Fibroblast of skin of right biceps (primary cell): ENCODE measurements at places on chromosomes 4 and X.

DNA sequence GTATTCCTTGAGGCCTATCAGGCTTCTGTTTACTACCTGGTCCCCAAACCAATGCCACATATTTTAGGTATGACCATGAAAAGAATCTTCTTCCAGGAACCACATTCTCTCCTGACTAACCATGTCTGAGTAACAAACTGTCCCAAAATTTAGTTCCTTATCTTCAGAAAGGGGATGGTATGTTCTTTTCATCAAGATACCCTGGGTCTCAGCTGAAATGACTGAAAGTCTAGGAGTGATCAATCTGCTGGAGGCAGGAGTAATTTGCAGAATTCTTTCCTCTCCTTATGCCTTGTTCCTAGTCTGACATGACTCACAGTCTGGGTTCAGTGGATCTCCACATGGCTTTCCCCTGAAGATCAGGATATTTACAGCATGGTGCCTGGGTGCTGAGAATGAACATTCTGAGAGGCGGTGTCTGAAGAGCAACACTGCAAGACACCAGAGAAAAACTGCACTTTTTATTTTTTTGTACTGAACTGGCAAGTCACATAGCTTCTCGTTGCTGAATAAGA lies 665.5 kb downstream of the TLL1 start:
- DNase-seq, result peak; percentile 19

- DNase-seq, result no peak
Observed at GRCh38 chr4:149553959-149554520, 261.6 kb downstream of the IQCM start.

DNA sequence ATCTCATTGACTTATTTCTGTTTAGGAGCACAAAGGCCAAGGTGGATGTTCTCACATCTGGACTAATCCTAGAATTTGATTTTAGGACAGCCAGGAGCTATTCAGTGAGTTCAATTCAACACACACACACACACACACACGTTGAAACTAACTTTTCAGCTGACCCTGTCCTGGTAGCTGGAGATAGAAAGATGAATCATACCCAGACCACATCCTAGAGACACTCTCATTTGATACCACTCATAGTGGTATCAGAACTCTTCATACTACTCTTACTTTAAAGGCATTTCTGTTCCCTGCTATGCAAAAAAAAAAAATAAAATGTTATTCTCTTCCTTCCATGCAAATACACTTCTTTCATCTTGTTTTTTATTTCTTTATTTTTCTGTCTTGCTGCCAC lies 36.7 kb downstream of the KLF8 start:
- no peak for DNase-seq

- no peak for DNase-seq
Observed at GRCh38 chrX:129125122-129125914, 398.0 kb downstream of the SMARCA1 start.

- DNase-seq, result no peak
Observed at GRCh38 chr4:126710935-126711334, 921.8 kb upstream of the INTU start.

- DNase-seq, result peak; percentile 37
Observed at GRCh38 chr4:85637778-85638177, 162.8 kb downstream of the ARHGAP24 start.

DNA sequence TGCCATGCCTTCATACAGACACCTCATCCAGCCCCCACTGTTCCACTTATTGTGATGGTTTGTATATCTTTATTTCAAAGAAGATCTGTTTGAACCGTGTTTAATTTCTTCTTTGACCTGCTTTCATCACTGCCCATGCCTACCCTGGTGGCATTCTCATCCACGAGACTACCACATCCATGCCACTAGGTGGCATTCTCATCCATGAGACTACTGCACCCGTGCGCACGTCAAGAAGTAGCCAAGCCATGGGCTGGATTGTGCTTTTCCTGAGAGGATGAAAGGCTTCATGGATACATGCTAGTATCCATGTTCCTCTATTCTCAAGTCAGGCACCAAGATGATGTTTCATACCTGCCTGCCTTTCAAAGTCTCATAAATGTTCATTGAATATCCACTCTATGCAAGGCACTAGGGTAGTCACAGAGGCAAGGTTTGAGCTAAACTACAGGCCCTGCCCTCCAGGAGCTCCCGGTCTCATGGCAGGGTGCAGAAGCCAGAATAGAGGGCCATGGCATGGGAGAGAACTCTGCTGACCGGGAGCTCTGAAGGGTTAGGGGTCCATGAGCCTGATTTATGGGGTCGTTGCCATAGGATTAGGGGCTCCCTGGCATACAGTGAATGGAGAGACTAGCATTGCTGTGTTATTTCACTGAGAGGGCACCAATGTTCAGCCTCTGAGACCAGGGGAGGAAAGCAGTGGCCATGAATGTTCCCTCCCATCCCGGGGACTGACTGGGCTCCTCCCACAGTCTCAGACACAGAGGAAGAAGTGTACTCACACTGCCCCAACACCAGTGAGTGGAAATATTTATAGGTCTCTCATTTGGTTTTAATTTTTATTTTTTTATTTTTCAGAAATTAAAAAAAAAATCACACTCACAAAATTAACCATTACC lies 24.8 kb upstream of the EOLA2 start:
- DNase-seq, result peak; percentile 69

DNA sequence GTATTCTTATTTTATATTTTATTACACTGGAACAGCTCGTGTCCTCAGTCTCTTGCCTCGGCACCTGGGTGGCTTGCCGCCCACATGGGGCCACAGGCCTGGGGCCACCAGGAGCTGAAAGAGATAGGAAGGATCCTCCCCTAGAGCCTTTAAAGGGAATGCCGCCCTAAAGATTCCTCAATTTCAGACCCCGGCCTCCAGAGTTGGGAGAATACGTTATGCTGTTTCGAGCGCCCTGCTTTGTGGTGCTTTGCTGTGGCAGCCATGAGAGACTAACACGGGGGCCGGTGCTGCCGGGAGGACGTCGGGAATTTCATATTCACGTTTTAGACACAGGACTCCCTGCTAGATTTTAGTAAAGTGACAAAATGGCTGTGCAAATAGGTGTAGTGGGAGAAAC lies 33.2 kb downstream of the ACOX3 start:
- no peak for DNase-seq

DNA sequence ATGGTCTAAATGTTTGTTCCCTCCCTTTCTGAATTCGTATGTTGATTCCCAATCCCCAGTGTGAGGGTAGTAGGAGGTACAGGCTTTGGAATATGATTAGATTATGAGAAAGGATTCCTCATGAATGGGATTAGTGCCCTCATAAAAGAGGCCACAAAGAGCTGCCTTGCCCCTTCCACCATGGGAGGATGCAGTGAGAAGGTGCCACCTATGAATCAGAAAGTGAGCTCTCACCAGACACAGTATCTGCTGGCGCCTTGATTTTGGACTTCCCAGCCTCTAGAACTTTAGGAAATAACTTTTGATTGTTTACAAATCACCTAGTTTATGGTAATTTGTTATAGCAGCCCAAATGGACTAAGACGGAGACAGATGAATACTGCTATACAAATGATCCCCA lies 3.6 kb downstream of the ATP10D start:
- no peak for DNase-seq

DNA sequence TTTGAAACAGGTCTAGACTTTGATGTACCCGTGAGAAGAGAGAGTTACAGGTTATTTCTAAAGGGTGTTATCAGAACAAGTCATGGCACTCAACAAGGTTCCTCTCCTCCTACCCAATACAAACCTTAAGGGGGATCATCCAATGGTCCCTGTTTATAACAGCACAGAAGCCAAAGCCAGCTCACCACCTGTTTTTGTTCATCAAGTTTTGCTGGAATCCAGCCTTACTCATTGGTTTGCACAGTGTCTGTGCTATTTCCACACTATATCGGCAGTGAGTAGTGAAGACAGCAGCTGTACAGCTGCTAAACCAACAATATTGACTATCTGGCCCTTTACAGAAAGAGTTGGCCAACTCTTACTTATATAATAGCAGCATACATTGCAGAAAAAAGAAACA lies 262.1 kb upstream of the STS start:
- no peak for DNase-seq

- DNase-seq, result no peak
Observed at GRCh38 chrX:17923546-17923945, 62.4 kb upstream of the RAI2 start.

DNA sequence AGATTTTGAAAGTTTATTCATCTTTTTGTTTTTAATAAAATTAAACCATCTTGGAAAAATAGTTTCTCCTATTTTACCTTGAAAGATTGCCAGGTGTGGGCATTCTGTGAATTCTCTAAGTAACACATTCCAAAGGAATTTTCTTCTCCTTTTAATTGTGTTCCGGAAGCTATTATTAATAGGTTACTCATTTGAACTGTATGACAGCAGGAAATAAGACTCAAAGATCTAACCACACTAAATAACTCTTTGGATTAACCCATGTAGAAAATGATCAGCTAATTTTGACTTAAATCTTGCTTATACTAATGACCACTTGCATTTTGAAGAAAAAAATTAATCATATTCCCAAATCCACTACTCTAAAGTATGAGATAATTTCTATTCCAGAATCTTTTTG lies 17.6 kb upstream of the CCNI start:
- DNase-seq, result peak; percentile 60

DNA sequence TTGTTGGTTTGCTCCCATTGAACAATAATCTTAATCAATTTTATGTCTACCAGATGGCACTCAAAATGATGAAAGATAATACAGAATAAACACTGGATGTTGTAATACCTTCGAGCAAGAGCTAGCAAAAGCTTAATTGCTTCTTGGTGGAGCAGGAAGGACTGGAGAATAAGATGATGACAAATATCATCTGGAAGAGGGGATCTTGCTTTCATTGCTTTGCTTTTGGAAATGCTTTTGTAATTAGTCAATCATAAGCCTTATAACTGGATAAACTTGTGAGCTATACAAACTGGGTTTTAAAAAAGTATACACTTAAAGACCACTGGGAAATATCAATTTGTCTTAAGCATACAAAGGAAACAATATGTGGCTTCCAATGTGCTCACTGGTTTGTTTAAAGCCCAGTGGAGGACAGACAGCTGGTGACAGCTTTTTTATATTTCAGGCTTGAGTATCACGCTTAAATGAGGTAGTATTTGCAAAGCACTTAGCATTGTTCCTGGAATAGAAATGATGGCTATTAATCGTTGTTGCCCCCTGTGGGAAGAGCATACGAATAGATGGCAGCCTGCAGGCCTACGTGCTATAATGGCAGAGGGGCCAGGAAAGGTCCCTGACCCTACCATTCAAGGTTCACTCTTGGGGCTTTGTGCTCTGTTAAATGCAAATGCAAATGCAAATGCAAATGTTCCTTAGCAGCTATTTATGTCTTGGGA lies 61.2 kb downstream of the TMEM150C start:
- DNase-seq, result peak; percentile 62

DNA sequence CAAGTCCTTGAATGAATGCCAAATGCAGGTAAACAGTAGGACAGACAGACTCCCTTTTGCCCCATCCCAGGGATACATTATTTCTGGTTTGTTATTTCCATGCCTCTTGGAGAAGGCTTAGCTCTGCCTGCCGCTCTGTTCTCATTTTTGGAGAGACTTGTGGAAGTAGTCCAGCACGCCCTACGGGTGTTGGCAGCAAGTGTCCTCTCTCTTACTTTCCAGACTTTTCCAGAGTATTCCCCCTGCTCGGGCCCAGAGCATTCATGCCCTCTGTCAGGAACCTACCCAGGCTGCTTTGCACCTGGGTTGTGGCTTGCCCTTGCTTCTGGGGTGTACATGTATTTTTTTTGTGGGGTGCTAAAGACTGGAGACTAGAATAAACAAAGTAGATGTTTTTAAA lies 15.3 kb downstream of the SLC34A2 start:
- DNase-seq, result no peak

DNA sequence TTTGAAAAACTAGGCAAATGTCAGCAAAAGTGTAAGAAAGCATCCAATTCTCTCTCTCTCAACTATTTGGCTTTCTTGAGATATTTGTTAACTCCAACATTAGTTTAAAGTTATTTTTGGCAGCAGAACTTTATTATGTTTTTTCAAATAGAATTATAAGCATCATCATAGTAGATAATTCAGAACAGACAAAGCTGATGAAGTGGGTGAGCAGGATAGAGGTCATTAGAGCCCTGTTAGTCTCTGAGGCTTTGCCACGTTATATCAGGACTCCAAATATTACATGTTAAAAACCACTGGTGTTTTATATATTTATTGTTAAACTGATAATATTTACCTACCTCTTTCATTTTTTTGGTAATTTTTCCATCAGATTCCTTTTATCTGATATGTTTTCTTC lies 903.0 kb downstream of the FSTL5 start:
- DNase-seq, result no peak

GRCh38 chr4:43766648-43767047 lies 682.0 kb downstream of the KCTD8 start:
- DNase-seq, result no peak

GRCh38 chr4:169070071-169070894 lies 60.2 kb upstream of the CBR4 start:
- peak; percentile 97 for DNase-seq

DNA sequence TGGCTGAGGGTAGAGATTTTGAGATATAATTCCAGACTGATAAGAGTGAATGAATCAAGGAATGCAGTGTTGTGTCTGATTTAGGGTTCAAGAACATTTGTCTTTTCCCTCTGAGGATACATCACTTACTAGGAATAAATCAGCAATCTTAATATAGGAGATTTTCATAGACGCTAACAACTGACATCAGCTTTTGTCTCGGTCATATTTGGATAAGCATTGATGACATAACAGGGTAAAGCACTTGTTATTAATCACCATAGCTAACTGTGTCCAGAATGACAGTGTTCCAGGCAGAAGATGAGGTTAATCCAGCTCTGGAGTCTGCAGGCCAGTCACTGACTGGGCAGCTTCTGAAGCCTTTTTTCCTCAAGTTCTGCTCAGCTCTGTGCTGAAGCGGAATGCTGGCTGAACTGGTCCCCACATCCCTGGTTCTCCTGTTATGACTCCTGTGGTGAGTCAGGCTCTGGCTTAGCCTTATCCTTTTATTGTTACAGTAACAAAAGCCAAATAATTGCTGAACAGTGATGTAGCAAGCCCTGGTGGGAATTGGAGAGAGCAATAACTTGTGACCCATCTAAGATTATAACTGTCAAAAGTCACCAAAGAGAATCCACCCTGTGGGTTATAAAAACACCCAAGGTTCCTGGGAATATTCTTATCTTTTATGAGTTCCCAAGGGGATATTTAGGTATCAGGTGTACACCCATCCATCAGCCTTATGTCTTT lies 41.8 kb downstream of the FNIP2 start:
- peak; percentile 96 for DNase-seq

GRCh38 chr4:184014301-184014700 lies 109.2 kb downstream of the STOX2 start:
- DNase-seq, result no peak

GRCh38 chr4:130306566-130306965 lies 1210.6 kb downstream of the C4orf33 start:
- no peak for DNase-seq
